ENCODE measurements at places on chromosomes 3 and 15.

- no peak for DNase-seq
These were observed 237.3 kb upstream of the GAP43 start for GRCh38 chr3:115385774-115386730.

DNA sequence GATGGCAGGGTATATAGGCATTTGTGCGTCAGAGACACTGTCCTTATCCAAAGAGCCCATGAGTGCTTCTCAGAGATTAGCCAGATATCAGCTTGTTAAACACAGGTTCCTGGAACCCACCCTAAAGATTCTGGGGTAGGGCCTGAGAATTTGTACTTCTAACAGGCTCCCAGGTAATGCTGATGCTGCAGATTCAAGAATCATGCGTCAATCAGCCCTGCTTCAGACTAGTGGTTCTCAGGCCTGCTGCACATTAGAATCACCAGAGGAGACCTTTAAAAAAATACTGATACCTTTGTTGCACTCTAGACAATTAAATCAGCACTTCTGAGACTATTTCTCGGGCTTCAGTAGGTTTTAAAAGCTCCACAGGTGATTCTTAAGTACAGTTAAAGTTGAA is 369.5 kb downstream of the MFSD1 start:
- DNase-seq: no peak

GRCh38 chr3:193168931-193169330 is 72.1 kb upstream of the PLAAT1 start:
- DNase-seq: no peak

DNA sequence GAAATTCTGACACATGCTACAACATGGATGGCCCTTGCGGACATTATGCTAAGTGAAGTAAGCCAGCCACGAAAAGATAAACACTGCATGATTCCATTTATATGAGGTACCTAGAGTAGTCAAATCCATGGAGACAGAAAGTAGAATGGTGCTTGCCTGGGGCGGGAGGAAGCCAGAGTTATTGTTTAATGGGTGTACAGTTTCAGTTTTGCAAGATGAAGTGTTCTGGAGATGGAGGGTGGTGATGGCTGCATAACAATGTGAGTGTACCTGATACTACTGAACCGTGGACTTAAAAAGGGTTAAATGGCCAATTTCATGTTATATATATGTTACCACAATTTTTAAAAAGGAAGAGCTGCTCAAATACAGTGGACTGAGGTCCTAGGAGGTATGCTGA is 66.9 kb downstream of the SEMA5B start:
- DNase-seq: no peak

DNA sequence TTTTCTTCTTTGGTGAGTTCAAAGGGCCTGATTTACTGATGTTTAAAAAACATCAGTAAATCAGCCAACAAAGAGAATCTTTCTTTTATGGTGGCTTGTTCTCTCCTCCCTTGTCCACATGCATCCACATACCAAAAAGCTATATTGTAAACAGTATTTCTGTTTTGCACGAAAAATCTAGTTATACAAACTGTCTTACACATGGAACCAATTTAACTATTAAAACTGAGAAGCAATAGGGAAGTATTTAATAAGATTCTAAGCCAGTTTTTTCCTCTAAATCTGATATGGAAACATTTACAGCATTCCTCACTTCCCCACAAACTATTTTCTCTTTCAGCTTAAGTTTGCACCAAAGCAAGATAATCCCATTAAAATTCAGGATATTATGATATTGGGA is 110.8 kb upstream of the ICE2 start:
- DNase-seq: no peak

Measured in HS-5 (cell line).